Naive thymus-derived CD4-positive, alpha-beta T cell (primary cell): ENCODE measurements at places on chromosomes 7 and 10.
A peak's percentile ranks its signal among the peaks of the same experiment; 100 is the strongest.

DNA sequence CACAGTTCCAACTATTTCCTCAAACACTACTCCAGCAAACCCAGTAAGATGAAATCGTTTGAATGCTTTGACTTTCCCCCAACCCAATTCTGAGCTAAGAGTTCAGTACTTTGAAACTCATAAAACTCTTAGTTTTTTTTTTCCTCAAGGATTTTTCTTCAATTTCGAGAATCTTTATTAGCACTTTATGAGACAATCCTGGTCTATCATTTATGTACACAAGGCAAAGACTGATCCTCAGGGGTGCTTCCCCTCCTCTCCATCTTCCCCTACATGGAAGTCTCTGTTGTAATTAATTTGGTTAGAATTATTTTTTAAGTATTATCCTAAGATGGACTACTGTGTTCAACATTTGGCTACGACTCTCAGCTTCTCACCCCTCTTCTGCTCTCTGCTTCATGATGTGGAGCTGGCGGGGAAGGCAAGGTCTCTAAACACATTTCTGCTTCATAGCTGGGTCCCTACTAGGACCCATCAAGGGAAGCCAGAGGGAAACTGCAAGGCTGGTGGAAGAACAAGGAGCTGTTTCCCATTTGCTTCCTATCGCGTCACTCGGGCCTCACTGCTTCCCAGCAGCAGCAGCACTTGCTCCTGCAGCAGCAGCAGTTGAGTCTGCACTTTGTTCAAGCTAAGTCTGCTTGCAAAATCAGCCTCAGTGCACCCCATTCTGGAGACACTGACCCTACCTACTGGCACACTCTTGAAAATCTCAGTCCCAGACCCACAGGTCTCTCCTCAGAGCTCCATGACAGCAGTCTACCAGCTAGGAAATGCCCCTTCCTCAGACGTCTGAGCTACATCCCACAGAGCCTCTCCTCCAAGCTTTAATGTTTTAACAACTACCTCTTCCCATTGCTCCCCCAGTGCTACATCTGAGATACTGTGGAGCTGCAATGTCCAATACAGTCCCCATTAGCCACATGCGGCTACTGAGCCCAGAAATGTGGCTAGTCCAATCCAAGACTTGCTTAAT, 90.0 kb downstream of the CHCHD3 start:
- DNase-seq, result no peak

GRCh38 chr7:155296788-155297516, 726 bp upstream of the INSIG1 start:
- peak; percentile 68 for DNase-seq

DNA sequence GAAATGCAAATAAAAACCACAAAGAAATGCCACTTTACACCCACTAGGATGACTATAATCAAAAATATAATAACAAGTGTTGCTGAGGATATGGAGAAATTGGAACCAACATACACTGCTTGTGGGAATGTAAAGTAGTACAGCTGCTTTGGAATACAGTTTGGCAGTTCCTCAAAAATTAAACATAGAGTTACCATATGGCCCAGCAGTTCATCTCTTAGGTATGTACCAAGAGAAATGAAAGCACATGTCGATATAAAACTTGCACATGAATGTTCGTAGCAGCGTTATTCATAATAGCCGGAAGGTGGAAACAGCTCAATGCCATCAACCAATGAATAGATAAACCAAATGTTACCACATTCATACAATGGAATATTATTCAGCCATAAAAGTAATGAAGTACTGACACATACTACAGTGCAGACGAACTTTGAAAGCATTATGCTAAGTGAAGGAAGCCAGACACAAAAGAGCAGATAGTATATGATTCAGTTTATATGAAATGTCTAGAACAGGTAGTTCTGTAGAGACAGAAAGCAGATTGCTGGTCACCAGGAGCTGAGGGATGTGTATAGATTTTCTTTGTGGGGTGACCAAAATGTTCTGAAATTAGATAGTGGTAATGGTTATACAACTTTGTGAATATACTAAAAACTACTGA, 12.4 kb downstream of the BCAP29 start:
- DNase-seq, result no peak

- no peak for DNase-seq
Measured at GRCh38 chr10:37704566-37704965, 152.8 kb downstream of the ZNF248 start.

- DNase-seq, result no peak
Measured at GRCh38 chr10:50452603-50453002, 171.2 kb downstream of the SGMS1 start.

DNA sequence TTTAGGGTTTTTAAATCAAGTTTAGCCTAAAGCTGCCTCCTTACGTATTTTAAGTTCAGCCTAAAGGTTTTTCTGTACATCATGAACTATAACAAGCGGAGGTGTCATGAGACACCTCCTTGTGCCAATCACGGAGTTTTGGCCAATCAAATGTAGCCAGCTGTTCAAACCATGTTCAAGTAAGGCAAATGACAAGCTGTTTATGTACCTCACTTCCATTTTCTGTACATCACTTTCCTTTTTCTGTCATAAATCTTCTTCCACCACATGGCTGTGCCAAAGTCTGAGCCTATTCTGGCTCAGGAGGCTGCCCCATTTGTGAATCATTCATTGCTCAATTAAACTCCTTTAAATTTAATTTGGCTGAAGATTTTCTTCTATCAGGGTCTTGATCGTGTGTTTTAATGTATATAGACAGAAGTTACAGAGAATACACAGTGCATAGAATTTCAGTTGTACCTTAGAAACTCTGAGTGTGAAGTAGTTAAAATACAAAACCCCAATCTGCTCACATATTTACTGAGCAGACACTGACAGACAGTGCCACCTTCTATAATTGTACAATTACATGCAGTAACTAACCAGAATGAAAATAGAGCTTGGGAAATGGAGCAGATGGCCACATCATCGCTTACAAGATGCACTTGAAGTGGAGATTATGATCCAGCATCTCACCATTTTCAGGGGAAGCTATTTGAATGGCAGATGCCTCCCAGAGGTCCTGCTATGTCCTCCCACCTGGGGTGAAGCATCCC, 76.9 kb upstream of the LANCL2 start:
- DNase-seq, result no peak

DNA sequence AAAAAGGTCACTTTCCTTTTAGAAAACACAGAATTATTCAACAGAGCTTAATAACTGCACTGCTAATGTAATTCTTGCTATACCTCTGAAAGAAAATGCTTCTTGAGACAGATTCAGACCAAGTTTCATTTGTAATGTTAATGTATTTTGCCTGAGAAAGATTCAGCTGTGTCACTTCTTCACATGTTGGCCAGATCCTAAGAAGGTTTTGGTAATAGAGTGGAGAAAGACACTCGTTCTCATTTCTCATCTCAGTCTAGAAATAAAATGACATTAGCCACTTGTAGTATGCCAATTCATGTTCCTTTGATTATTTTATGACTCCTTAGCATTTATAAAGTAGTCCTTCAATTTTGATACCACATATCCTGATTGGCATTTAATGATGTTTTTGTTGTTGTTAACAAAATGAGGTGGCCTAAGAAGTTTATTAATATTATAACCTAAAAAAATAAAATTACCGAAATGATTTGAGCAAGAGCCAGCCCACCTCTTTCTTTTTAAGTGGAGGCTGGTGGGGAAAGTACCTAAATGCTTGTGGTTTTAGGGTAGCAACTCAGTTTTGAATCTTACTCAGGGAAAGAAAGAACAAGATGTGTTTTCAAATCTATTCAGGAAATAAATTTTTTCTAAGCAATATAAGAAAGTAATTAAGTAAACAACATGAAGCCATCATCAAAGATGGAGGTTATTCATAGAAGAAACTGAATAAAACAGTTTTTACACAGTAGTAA, 16.4 kb upstream of the ELAPOR2 start:
- DNase-seq, result no peak

DNA sequence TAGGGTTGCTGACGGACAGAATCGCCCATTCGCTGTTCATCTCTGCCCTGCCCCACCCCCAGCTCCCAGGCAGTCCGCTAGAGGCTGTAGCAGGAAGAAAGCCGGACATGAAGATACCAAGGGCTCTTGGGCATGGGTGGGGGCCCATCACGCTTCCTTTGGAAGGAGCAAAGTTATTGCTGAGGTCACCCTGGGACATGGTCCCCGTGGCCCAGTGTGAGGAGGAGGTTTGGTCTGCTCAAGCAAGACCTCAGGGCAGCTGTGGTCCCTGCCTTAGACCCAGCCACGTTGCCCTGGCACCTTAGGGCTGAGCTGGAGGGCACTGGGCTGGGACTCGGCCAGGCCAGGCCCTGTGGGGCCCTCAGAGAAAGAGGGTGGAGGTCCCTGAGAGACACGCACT, 132.1 kb upstream of the NPS start:
- DNase-seq, result no peak

- DNase-seq, result no peak
Measured at GRCh38 chr7:14902589-14903067, at the start of gene DGKB. TSS of gene DGKB (minus strand) at chr7:14902751.

DNA sequence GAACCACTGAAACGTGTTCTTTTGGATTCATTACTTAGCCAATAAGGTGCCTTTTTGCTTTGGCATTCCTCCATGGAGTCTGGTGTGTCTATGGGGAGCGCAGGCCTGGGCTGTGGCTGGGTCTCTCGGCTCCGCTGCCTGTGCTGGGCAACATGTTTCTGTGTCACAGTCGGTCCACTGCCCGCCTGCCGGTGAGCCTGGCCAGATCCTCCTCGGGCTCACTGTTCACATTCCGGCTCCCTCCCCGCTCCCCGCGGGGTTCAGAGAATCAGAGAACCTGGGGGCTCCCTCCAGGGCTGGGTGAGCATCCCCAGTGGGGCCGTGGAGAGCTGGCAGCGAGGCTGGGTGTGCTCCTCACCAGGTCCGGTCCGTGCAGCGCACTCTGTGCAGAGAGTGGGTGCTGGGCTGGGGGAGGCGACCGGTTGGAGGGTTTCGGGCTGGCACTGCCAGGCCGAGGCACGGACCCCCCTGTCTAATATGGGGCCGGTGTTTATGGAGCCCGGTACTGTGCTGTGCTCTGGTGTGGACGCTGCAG, 70.4 kb downstream of the INPP5A start:
- no peak for DNase-seq

DNA sequence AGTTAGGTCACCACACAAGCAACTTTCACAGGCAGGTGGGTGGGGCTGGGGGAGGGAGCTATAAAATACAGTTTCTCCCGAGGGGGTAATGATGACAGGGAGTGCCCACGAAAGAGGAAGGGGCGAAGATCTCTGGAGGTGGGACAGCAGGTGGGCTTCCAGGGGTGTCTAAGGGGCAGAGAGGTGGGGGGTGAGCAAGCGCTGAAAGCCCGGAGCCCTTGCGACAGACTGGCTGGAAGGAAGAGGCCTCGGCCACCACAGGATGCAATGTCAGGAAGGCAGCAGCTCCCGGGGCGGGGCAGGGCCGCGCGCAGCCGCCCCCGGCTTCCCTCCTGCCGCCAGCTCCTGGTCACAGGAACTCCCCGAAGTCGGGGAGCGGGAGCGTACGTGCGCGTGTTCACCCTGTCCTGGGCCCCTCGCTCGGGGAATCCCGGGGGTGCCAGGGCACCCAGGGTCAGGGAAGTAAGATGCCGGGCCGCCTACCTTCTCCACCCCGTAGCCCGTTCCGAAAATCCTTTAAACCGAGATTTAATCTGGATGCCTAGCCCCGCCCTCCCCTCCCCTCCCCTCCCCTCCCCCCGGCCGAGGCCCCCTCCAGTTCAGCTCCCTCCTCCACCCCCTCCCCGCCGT, 105.2 kb upstream of the PPIF start:
- peak; percentile 84 for DNase-seq

DNA sequence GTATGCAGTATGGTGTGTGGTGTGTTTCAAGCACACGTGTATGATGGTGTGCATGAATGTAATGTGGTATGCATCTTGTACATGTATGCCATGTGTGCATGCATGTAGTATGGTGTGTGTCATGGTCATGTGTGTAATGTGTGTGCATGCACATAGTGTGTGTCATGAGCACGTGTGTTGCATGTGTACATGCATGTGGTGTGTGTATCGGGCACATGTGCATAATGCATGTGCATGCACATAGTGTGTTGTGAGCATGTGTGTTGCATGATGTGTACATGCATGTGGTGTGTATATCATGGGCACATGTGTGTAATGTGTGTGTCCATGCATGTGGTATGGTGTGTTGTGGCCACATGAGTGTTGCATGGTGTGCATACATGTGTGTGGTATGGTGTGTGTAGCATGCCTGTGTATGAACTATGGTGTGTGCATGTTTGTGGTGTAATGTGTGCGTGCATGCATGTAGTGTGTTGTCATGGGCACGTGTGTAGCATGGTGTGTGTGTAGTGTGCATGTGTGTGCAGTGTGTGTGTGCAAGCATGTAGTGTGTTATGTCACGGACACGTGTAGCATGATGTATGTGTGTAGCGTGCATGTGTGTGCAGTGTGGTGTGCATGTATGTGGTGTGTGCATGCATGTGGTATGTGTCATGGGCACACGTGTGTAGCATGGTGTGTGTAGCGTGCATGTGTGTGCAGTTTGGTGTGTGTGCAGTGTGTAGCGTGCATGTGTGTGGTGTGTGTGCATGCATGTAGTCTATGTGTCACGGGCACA, 17.6 kb downstream of the KNDC1 start:
- no peak for DNase-seq

DNA sequence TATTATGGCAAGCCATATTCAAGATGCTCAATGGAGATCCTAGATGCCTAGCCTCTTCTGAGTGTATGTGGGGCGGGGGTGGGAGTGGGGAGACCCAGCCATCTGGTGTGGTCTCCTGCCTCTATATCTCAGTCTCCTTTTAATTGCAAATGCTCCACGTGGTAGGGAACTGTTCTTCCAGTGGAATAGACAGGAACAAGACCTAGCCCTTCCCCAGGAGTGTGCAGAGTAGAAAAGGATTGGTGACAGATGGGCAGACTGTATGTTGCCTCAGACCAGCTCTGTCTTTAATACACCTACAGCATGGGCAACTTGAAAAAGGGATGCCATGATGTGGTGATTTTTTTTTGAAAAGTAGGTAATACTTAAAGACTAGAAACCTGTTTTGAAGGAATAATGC, 12.6 kb downstream of the CYP3A5 start:
- DNase-seq, result no peak

GRCh38 chr7:138091032-138091431, 14.8 kb downstream of the AKR1D1 start:
- DNase-seq, result no peak

DNA sequence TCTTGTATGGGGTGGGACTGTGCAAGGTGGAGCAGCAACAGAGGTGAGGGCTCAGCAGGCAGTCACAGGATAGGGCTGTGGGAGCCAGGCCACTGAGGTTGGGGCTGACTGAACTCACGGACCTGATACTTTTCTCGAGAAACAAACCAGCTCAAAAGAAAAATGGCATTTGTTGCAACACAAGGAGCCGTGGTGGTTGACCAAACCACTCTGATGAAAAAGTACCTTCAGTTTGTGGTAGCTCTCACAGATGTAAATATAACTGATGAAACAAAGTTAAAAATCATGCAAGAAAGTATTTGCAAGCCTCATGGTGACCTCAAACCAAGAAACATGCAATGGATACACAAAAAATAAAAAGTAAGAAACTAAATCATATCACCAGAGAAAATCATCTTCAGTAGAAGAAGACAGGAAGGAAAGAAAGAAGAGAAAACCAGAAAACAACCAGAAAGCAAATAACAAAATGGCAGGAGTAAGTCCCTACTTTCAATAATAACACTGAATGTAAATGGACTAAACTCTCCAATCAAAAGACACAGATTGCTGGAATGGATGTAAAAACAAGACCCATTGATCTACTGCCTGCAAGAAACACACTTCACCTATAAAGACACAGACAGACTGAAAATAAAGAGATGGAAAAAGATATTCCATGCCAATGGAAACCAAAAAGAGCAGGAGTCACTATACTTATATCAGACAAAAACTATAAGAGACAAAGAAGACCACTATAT, 48.9 kb upstream of the DUSP5 start:
- DNase-seq, result no peak

- DNase-seq, result no peak
Measured at GRCh38 chr10:47332371-47332770, 10.1 kb downstream of the GDF2 start.
